Pancreas (tissue), 10 donors: ENCODE measurements at places on chromosomes 6 and 20.

DNA sequence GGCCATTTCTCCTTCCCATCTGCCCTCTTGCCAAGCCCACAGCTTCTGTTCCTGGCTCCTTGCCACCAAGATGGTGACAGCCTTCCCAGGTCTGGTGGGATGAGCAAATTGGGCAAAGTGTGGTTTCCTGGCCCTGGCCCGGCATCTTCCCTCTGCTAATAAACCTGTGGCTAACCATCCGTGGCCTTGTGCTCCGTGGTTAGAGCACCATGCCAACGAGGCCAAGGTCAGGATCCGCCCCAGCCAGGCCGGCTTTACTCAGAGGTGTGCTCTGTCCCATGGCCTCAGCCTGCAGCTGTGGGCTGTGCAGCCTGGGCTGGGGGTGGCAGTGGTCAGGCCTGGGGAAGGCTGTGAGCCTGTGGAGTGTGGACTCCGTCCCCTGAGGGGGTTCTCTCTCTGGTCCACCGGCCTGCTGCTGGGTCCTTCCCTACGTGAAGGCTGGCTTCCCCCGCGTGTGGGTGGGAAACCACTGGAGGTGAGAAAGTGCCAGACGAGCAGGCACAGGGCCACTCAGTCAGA, 117.4 kb downstream of the VEGFA start:
- no peak for DNase-seq

GRCh38 chr6:158219228-158219627, 51.1 kb downstream of the GTF2H5 start:
- DNase-seq: no peak

- DNase-seq: peak; percentile 72
Observed at GRCh38 chr6:39361657-39362486, 39.4 kb upstream of the KCNK16 start.

DNA sequence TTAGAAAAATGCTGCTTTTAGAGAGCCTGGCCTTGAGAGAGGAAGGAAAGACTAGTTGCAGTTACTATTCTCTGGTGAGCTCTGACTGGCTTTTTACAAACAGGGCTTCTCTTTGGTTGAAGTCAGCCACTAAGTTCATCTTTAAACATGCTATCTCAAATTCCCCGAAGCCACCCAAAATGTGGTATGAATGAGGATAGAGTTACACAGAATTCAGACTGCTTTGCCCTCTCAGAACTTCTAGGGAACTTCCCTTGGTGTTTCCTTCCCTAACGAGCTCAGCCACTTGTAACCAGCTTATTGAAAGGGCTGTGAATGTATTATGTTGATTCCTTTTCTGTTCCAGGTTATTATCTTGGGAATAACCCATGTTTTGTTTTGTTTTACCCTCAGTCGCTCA, 73.5 kb downstream of the EFHC1 start:
- DNase-seq: no peak

GRCh38 chr6:139540276-139540675, 165.8 kb upstream of the CITED2 start:
- DNase-seq: no peak

DNA sequence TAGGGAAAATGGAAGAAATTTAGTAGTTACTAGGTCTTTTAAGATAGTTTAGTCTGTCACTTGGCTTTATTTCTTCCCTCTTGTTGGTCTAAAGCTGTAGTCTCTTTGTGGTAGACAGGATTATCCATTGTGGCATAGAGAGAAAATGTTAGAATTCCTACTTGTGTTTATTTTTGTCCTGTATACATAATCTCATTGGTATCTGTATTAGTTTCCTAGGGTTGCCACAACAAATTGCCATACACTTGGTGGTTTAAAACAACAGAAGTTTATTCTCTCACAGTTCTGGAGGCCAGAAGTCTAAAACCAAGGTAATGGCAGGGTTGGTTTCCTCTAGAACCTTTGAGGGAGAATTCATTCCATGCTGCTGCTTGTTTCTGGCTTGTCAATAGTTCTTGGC, 119.4 kb downstream of the ZFAND3 start:
- no peak for DNase-seq

DNA sequence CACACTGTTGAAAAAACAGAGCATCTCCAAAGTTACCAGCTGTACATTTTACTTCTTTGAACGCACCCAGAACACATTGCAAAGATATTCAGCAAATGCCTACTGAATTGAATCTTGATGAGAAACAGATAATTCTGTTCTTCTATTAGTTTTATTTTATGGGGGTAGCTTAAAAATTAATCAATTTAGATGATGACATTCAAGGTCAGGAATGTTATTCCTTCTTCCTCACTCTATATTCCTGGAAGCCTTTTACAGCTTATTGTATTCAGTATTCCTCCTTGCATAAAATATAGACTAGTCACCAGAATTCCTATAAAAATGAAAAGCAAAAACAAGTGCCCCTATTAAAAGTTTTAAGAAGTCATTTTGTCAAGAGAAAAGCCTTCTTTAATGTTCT, 21.4 kb upstream of the GMDS start:
- DNase-seq: no peak

DNA sequence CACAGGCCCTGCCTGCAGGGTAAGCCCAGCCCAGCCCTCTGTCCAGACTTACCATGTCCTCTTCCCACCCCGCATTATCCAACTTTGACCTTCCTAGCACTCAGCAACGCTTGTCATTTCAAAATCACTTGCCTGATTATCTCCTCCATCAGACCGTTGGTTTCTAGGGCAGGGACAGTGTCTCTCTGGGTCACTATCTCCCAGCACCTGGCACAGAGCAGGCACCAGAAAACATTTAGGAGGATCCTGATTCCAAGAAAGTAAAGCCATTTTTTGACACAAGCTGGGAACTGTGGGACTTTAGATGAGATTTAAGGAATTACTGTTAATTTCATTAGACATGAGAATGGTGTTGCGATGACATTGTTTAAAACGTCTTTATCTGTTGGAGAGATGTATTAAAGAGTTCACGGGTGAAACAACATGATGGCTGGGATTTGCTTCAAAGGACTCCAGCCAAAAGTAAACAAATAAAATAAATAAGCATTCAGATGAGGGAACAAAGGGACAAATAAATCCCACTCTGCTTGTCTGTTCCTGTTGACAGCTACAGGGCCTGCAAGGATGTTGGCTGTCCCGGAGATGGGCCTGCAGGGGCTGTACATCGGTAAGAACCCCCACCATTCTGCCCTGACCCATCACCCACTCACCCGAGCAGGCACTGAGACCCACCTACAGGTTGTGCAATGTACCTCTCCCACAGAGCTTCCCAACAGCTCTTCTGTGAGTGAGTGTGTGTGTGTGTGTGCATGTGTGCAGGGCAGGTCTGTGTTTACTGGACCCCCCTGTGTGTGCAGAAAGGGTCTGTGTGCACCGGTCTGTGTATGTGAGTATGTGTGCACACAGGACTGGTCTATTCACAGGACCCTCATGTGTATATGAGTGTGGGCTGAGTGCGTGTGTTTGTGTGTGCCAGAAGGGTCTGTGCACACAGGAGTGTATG, 5.9 kb downstream of the HSPA12B start:
- peak; percentile 11 for DNase-seq

DNA sequence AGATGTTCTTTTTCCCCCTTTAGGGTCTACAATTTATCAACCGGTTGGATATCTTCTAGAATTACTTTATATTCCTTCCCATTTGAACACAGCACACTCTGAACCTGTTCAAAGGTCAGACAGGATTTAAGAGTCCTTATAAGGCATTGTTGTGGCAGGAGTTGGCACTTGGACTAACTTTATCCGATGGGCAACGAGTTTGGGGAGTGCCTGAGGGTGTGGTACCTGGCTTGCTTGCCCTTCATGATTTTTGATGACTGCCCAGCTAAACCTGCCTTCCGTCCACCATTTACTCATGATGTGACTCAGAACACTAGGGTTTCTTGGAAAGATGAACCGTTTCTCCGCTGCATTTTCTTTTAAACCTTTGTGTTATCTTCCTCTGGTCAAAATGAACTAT, 285.2 kb downstream of the FOXC1 start:
- peak; percentile 73 for DNase-seq

GRCh38 chr6:125812394-125813292, 21.9 kb downstream of the NCOA7 start:
- no peak for DNase-seq

- DNase-seq: no peak
Observed at GRCh38 chr6:125287718-125288117, 14.0 kb downstream of the HDDC2 start.

DNA sequence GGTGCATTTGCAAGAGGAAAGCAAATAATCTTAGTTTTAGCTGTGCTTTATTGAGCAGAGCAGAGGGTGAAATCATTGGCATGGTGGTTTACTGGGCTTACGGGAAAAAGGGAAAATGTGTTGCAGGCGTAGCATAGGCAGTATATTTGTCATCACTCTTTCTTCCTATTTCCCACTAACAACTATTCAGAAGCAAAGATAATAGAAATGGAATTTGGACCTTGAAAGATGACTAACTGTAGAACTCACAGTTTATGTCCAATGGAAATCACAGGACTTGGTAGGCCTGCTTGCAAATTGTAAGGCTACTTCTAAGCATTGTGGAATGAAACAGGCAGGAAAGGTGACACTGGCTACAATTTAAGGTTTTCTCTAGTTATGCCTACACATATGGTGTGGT, 611.9 kb upstream of the MAN1A1 start:
- DNase-seq: no peak
